ENCODE measurements at places on chromosomes 6 and 20.
A peak's percentile ranks its signal among the peaks of the same experiment; 100 is the strongest.

- no peak for DNase-seq
These were observed 150.8 kb downstream of the ZMYND8 start for GRCh38 chr20:47205577-47206123.

DNA sequence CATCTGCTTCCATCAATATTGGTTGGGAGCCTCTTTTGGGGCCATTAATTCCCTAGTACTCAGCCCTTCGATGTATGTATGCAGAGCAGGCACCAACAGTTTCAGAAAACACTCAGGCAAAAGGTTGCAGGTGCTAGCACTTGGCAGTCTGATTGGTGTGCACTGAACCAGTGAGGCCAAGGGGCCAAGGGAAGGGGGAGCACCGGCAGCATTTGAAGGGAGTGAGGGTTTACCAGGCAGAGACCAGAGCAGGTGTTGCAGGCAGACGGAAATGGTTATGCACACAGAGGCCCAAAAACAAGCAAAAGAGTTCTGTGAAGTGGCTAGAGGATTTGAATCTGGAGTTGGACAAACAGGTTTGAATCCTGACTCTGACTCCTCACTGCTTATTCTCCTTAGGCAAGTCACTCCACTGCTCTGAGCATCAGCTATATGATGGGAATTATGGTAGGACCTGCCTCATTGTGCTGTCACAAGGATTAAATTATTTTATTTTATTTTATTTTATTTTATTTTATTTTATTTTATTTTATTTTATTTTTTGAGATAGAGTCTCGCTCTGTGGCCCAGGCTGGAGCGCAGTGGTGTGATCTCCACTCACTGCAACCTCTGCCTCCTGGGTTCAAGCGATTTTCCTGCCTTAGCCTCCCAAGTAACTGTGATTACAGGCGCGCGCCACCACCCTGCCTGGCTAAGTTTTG is 58.1 kb upstream of the SHLD1 start:
- peak; percentile 43 for DNase-seq

DNA sequence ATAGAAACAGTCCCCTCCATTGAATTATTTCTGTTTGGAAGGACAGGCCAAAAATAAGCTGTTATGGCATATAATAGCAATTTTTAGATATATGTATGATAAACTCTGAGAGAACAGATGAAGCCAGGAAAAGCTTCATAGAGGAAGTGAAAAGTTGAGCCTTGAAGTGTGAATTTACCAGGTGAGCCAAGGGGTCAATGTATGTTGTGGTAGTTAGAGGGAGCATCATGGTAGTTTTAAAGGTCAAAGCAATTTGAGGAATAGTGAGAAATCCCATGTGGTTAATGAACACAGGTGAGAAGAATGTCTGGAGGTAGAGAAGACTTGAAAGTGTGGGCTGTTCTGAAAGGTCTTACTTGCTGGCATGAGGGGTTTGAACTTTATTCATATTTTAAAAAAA is 47.0 kb downstream of the COL19A1 start:
- DNase-seq, result no peak

- DNase-seq, result no peak
These were observed 6.0 kb downstream of the C6orf141 start for GRCh38 chr6:49556429-49556837.

- DNase-seq, result no peak
These were observed 101.5 kb downstream of the UNC5CL start for GRCh38 chr6:40937491-40937890.

DNA sequence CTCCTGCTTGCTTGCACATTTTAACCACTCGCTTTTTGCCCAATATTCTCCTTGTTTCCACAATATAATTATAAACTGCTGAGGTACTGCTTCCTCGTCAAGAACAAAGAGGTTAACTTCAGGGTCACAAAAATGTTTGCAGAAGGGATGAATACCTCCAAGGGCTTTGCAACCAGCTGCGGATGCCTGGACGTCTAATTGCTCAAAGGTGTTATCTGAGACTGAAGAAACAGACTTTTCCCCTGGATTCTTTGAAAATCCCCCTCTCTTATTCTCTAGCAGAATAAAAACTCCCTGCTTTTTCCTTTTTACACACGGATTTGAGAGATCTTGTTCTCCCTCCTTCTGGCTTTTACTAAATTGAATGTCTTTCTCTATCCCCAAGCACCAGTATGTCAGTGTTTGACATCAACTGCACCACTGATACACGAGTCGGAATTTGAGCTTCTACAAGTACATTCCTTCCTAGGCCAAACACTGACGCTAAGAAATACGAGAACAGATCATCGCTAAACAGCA is 336 bp upstream of the SMPDL3A start:
- DNase-seq, result no peak

- no peak for DNase-seq
These were observed 26.4 kb downstream of the LY86 start for GRCh38 chr6:6614983-6615349.

DNA sequence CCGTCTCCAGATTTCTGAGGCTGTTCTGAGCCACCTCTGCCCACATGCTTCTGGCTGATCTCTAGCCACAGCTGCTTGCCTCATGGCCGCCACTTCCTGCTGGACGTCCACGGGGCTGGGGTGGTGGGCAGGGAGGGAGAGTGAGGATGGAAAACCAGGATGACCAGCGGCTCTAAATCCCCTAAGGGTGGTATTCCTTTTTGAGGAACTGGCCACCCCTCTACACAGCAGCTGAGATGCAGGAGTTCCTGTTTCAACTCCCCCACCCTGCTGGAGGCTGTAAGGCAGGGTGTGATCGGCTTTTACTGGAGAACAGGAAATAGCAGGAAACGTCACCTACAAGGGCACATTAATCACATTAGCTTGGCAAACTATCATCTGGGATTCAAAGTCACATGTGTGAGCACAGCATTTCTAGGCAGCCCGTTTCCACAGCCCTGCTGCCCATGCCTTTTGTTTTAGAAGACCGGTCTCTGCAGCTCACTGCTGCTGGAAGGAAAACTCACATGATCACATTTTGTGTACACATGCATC is 181.6 kb upstream of the ECI2 start:
- DNase-seq, result peak; percentile 60

- DNase-seq, result no peak
These were observed 195.3 kb downstream of the GJA1 start for GRCh38 chr6:121630716-121631115.

- DNase-seq, result no peak
These were observed 2.3 kb upstream of the TTBK1 start for GRCh38 chr6:43240950-43241349.

- no peak for DNase-seq
These were observed 2.1 kb downstream of the IRF4 start for GRCh38 chr6:393391-394221.

DNA sequence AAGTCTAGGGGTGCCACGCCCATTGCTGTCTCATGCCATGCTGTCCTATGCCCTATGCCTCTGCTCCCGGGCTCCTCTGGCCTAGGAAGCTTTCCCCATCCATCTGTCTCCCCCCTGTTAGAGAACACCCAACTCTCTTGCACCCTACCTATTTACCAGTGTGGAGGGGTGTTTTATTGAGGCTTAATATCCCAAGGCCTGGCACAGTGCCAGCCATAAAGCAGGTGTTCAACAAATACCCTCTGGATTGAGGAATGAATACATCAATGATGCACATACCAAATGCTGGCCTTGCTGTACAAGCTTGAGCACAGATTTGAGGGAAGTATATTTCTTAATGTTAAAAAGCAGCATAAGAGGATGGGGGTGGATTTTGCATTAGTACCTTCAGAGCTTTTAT is 38.3 kb downstream of the METTL24 start:
- DNase-seq, result no peak

GRCh38 chr6:134316733-134317431 is 1.0 kb downstream of the SGK1 start:
- no peak for DNase-seq

DNA sequence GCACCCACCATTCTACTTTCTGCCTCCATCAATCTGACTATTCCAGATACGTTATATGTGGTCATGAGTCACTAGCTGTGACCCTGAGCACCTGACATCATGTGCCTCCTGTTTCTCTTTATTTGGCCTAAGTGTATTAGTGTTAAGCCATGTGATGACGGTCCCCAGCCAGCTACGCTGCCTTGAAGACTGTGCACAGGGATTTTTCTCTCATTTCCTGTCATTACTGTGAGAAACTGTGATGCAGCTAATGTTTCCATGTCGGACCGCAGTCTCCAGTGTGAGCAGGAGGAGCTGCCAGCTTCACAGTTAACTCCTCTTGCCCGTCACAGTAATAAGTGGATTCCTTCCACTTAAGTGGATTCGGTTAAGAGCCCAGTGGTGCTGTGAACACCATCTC is 9.9 kb upstream of the SPATS1 start:
- no peak for DNase-seq

- DNase-seq, result no peak
These were observed 98.6 kb downstream of the RFX6 start for GRCh38 chr6:116975600-116975999.

GRCh38 chr20:29298759-29299613 is 1958.5 kb upstream of the DEFB115 start:
- no peak for DNase-seq

Data from NCI-H2081 treated with DMSO at 0.1 percent for 48 hours (cell line).